Thoracic aorta (tissue), 2 donors: ENCODE measurements at places on chromosomes 16 and 17.

DNA sequence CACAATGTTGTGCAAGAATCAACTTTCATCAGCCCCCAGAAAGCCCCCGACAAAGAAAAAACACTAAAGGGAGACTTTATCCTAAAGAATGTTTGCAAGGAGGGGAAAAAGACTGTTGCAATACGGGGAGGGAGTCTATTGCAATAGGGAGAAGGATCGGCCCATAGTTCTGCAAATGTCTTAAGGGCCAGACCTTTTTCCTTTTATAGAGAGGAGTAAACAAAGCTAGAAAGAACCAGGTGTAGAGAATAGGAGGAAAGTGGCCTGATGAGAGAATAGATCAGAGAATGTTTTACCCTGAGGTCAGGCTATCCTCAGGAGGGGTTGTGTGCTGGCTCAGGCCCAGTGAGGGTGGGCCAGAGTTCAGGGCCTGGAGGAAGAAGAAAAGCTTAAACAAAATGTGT, 8.7 kb upstream of the CAVIN1 start:
- DNase-seq: no peak

DNA sequence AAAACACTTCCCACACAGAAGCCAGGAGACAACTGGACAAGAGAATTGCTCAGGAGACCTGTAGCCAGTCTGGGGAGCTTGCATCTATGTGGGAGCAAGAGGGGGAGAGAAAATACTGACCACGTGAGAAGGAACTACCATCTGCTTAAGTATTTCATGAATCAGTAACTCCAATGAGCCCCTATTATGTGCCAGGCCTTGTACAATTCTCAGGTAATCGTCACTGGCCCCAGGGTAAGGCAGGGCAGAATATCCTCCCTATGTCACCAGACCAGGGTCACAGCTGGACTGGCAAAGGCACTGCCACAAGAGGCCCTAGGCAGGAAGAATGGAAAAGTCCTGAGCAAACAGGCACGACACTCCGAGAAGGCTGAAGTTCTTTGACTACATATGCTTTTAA, 25.9 kb downstream of the USP7 start:
- no peak for DNase-seq

- DNase-seq: no peak
Observed at GRCh38 chr17:78675316-78675616, 98.1 kb upstream of the DNAH17 start.

DNA sequence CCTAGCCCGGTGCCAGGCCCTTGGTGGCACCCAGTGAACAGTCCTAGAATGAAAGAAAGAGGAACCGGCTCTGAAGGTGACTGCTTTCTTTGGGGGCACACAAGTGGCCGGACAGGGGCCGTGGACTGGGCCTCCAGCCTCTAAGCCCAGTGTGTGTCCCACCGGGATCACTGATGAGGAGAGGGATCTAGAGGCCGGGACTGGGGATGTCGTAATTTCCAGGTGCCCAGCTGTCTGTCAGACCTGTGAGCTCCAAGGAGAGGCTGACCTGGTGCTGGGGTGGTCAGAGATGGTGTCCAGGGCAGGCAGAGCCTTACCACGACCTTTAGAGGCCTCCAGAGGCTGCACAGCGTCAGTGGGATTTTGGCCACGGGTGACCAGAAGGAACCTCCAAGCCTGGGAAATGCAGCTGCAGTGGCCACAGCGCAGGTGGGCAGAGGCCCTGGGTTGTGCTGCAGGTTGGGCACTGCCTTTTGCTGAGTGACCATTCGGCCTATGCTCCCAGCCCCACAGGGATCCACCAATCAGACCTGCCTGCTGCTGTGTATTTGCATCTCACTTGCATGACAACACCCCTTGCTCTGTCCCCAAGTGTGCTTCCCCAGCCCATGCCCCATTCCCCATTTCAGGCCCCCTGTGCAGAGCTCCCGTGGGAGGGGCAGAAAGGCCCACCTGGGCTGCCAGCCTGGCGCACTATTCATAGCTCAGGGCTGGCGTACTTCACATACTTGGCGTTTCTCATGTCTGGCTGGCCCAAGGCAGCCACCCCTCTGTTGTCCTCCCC, 12.5 kb downstream of the ARHGAP23 start:
- DNase-seq: no peak

GRCh38 chr16:31718998-31719397, 154.6 kb upstream of the ZNF267 start:
- DNase-seq: no peak

DNA sequence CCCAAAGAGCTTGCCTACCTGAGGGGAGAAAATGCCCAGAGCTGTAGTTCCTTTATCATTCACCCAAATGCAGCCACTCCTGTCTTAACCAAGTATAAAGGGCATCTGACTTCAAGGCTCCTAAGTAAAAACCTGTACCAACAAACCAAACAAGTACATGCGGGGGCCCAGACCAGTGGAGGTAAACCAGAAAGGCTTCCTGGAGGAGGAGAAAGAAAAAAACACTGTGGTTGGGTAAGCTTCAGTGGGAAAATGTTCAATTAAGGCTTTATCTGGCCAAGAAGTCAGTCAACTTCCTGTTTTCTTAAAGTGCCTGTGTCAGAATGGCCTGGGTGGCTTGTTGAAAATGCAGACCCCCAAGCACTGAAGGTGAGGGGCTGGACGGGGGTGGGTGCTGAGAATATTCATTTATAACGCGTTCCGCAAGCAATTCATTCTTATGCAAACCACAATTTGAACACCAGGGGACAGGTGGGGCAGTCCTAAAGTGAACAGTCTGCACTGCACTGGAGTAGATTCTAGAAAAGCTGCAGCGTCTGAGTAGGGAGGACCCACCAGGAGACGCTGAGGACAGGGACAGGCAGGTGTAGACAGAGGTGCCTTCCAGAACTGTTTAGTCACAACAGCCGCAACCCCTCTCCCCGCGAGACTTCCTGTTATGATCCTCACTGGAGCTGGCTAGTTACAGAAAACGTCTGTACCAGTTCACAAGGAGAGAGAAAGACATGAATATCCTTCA, 467.1 kb downstream of the SOX9 start:
- DNase-seq: no peak

- no peak for DNase-seq
Observed at GRCh38 chr17:32341141-32341856, 674 bp downstream of the C17orf75 start.
